Stimulated activated CD4-positive, alpha-beta T cell treated with anti-CD3 and anti-CD28 coated beads, Interleukin-2, amount 100 ng/mL, for 24 hours (primary cell): ENCODE measurements at places on chromosomes 6 and 20.

GRCh38 chr6:134784336-134784735 is 165.6 kb downstream of the ALDH8A1 start:
- no peak for DNase-seq

DNA sequence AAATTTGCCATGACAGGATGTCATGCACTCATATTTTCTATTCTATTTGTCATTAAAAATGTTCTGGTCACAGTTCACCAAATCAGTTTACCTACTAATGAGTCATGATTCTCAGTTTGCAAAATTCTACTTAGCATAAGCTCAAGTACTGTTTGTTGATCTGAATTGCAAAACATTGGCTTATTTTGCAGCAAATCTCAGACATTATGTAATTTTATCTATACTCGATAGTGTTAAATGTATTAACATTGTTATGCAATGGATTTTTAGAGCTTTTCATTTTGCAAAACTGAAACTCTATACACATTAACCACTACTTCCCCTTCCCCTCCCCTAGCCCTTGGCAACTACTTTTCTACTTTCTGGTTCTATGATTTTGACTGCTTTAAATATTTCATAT is 213.8 kb upstream of the ZFP64 start:
- no peak for DNase-seq

DNA sequence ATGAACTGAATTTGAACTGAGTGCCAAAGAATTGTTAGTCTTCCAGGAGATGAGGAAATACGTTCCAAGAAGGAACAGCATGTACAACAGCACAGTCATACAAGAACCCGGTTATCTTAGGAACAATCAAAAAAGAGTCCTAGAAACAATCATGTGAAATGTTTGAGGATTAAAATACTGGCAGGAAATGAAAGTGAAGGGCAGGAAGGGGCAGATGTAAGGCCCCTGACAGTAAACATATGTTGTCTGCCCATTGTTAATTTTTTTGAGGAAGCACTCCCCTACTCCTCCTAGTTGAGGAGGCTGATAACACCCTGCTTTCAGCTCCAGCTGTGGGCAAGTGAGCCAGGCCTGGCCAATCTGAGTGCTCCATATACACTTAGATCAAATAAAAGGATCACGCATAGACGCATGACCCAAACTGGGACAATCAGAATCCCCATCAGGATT is 220.9 kb downstream of the HACE1 start:
- DNase-seq, result no peak

DNA sequence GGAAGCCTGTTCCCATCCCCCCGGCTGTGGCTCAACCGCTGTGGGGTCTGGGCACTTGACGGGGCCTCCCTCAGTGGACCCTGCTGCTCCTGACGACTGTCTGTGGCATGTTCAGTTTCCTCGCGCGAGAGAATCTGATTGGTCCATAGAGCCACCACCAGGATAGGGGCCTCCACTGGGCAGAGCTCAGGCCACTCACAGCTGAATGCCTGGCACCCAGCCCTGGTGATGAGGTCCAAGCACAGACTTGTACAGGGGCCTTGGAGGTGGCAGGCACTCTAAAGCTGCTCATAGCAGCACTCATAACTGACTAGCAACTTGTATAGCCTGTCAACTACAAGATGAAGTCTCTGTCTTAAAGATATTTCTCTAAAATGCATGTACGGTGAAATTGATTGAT is 368.1 kb downstream of the NRN1 start:
- no peak for DNase-seq

DNA sequence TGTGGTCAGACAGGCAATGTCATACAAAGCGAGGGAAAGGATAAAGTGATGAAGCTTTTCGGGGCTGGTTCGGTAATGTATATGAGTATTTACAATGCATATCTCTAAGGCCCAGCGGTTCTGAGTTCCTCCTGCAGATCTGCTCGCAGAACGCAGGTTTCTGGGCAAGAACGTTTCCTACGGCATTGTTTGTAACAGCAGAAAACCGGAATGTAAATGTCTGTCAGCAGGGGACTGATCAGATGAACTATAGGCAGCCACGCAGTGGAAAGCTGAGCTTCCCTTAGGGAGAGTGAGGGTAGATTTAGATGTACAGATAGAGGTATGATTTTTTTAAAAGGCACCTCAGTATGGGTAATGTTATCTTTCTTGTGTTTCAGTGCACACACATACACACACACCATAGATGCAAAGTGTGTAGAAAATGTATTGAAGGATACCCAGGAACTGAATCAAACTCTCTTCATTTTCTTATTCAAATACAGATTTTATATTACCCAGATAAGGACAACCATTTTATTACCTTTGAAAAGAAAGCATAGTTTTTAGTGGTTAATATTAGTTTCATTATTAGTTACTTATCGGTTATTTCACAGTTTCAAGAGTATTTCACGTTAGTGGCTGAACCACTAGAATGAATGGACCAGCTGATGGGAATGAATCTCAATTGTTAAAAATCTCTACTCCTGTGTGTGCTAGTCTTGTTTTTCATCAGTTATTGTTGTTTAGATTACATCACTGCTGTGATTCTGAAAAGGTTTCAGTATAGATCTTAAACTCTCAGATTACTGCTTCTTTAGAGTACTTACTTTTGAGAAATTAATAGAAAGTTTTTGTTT is 56.2 kb downstream of the SNX9 start:
- DNase-seq, result no peak
